ENCODE measurements at places on chromosomes 11 and 22.

DNA sequence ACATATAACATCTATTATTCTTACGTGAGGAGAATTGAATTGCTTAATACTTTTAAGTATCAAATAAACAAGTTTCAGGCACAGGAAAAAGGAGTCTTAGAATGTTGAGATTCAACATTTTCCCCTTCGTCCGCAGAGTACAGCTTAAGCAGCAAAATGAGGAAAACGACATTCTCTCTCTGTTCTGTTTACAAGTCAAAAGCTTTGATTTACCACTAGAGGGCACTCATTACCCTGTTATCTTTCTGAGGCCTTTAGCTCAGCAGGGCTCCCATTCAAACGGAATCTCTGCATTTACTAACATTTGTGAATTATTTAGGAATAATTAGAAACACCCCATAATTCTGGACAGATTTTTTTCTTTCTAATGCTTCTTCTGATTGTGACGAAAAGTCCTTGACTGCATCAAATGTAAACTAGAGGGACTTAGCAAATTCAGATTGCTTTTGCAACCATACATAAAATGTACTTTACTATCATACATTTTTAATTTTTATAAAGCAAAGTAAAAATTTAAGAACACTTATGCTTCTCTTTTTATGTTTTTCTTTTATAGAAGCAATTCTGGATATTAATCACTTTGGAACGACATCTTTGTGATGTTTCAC lies 75.0 kb downstream of the JRKL start:
- DNase-seq, result peak; percentile 8

- no peak for DNase-seq
Observed at GRCh38 chr22:26847046-26847445, 189.7 kb downstream of the MIAT start.

DNA sequence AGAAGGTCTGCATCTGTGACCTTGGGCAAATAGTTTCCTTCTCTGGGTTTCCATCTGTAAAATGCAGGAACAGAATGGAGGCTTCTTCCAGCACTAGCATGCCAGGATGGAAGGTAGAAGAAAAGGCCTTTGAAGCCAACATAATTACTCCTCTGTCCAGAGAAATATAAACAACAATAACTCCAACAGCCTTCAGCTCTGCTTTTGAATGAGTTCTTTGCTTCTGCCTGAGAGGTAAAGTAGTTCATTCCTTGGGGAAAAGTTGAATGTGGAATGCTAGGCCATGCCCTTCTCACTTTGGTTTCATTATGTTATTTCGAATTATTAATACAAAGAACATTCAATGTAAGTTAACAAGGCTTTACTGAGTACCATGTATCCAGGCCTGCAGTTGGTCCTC lies 61.2 kb upstream of the BLID start:
- DNase-seq, result no peak

- no peak for DNase-seq
Observed at GRCh38 chr11:115630214-115630613, 126.0 kb upstream of the CADM1 start.

DNA sequence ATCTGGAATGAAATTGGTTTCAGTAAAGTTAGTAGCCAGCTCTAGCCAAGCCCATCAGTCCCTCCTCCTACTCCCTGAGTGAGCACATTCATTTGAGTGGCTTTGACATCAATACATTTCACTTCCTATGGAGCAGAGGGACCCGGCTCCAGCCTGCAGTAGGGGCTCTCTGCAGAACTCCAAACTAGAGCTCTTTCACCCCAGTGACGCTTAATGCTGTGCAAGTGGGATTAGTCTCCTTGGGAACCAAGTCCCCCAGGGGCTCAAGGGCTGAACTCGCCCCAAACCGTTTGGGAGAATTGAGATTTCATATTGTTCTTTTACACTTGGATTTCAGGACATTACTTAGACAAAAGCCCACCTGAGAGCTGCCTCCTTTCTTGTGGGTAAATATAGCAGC lies 4.4 kb upstream of the FAM181B start:
- no peak for DNase-seq

GRCh38 chr11:16893456-16894066 lies 120.7 kb downstream of the PLEKHA7 start:
- DNase-seq, result no peak

DNA sequence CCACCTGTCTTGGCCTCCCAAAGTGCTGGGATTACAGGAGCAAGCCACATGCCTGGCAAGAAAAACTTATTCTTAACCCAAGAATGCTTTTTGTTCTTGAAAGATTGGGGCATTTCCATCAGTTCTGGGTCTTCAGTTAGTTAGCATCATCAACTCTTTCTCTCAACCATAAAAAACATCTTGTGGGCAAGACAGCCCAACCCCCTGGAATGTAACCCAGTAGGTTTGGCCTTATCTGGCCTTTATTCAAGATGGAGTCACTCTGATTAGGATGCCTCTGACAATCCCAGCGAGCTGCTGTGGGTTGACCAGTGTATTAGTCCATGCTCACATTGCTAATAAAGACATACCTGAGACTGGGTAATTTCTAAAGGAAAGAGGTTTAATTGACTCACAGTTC lies 9.2 kb upstream of the TPCN2 start:
- no peak for DNase-seq

DNA sequence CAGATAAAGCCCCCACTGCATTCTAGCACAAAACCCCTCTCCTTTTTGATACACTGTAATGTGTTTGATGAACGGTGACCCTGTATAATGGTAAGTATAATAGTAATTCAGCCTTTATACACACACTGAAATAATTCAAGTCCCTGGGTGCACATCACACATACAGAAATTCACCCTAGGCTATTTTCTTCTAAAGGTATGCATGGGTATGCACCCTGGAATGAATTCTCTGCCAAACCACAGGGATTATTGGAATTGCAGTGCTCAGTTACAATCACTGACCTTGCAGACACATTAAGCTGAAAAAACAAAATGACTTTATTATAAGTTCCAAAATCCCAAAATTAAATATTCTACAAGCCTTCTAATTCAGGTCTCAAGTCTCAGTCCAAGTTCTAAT lies 245.9 kb upstream of the FAT3 start:
- no peak for DNase-seq

- DNase-seq, result peak; percentile 39
Observed at GRCh38 chr11:13008625-13009475, at the start of gene RASSF10. RASSF10 (plus strand) TSS chr11:13009316; CDS start chr11:13009577, 261 bp downstream.

Data from NCI-H2107 (cell line).